ENCODE measurements at places on chromosomes 13 and 19.
A peak's percentile ranks its signal among the peaks of the same experiment; 100 is the strongest.

GRCh38 chr19:12647490-12648071 lies 19.0 kb downstream of the MAN2B1 start:
- DNase-seq, result no peak

DNA sequence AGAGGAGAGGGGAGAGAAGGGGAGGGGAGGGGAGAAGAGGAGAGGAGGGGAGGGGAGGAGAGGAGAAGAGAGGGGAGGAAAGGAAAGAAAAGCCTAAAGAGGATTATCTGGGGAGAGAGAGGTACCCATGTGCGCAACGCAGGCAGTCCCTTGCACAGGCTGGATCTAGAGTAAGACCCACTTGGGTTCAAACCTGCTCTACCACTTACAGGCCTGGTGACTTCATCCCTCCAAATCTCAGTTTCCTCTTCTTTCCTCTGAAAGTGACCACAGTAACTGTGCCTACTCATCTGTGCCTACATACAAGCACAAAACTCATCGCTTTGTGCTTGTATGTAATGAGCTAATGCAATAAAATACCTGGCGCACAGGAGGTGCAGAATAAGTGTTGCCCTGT lies 732 bp upstream of the MAP1S start:
- no peak for DNase-seq

DNA sequence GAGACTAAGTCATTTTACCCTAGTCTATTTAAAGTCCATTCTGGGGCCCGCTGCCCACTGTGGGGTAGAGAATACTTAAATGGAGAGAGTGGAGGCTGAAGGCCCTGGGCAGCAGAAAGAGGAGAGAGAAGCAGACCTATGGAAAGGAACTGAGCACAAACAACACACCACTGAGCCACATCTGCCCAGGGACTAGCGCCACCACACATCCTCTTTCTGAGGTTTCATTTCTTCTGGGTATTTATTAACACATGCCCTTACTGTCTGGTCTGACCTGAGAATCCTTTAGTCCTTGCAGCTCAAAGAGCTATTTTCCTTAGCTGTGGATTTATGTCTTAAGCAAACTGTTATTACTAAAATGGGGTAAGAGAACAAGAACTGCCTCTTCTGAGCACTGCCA lies 154.0 kb downstream of the NALCN start:
- no peak for DNase-seq

GRCh38 chr13:77533875-77534788 lies 1.4 kb upstream of the SCEL start:
- DNase-seq, result peak; percentile 26

DNA sequence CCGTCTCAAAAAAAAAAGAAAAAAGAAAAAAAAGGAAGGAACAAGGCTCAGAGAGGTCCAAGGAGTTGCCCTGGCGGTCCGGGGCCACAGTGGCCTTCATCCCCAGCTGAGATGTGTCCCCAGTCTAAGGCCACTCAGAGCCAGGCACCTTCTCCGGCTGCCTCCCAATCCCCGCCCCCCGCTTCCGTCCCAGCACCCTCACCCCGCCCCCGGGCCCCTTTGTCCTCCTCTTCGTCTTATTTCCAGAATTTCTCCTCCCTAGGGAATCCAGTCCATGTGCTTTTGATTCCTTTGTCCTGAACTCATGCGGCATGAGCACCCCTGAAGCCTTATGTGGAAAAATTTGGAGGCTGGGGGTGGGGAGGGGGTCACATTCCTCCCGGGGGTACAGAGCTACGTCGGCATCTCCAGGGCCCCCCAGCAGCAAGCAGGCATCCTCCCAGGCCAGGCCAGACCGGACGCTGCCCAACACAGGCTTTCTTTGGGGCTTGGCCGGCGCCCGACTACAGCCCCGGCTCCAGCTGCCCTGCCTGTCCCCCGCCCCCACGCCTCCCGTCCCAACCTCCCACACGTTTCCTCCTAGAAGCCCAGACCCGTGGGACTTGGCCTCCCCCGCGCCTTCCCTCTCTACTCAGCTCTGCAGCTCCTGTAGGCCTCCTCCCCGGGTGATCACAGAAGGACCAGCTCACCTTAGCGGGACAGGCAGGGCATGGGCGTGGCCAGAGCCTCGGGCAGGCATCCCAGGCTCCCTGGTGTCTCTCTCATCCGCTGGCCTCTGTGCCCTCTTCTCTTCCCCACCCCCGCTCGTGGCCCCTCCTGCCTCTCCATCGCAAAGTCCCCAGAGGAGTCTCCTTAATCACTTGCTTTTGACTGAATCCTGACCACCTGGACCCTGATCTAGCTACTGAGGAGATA lies 17.8 kb upstream of the ADGRE5 start:
- DNase-seq, result peak; percentile 86

- DNase-seq, result no peak
Measured at GRCh38 chr13:90889906-90890834, 457.3 kb upstream of the MIR17HG start.

Measured in fibroblast of mammary gland (primary cell).